Dermis microvascular lymphatic vessel endothelial cell (primary cell): ENCODE measurements at places on chromosomes 7 and 10. TPM values are rescaled to one million over a fixed set of nuclear protein-coding genes. Genes with fewer than 3 reads are reported as not detected.

DNA sequence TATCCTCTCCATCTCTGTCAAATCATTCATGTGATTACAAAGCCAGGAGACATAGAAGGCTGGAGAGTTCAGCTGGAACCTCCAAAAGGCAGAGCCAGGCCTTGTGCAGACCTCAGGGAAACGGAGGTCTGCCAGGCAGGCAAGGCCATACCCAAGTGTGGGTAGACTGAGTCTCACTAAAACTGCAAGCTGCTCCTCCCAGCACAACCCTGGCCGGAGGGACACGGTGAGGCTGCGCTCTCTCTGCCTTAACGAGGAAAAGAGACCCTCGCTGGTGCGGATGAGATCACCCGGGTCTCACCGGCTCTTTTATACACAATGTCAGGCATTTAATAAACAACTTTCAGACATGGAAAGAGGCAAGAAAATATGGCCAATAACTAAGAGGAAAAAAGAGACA lies 66.1 kb upstream of the INPP5A start:
- no peak for DNase-seq

DNA sequence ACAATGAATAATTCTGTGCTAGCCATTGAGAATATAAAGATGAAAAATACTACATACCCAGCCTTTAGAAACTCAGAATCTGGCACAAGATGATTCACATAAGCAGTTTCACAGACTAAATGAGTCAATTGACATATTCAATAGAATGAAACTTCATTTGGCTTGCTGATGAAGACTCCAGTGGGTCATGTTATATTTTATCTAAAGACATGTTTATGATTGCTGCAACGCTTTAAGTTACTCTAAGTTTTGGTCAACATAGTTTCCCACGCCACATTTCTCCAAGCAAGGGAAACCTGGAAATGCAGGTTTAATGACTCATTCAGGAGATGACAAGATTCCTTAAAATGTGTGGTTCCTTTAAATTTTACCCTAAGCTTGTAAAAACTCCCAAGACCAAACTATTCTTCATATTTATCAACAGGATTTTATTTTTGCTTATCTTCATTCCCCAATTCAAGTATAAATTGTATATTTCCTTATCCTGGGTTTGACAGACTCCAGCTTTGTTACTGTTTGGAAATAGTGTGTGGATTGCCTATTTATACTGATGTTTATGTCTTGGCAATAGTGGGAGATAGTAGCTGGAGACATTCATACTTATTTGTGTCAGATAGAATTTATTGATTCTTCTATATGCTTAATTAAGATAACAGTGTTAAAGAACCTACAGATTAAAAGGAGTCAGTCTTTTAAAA lies 6.6 kb downstream of the SEMA3A start:
- no peak for DNase-seq

- no peak for DNase-seq
Measured at GRCh38 chr10:127578961-127579305, 29.8 kb downstream of the NPS start.

DNA sequence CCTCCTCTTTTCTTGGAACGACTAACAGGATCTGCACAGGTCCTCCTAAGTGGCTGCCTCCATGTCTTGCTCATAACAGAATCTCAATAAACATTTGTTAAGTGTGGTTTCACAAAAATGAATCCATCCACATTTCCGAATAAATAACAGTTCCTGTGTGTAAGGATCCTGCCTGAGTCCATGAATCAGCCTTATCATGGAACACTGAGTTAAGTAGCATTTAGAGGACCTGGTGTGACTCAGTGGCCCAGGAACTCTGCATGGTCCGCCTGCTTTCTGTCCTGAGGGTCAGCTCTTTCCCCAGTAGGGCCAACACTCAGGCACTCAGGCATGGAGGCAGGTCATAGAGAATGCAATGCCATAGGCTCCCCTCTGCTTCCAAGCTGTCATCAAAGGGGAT lies 15.8 kb upstream of the C10orf90 start:
- DNase-seq = no peak

The GNAT3 gene
- total RNA-seq = not detected in 2 replicates

The DNAJB12 gene
- 16.8 and 26.0 TPM in 2 replicates for total RNA-seq
